Stimulated activated CD4-positive, alpha-beta T cell treated with anti-CD3 and anti-CD28 coated beads, Interleukin-1b, Interleukin-23, amount 100 ng/mL, for 1 hour (primary cell): ENCODE measurements at places on chromosomes 4 and X.

DNA sequence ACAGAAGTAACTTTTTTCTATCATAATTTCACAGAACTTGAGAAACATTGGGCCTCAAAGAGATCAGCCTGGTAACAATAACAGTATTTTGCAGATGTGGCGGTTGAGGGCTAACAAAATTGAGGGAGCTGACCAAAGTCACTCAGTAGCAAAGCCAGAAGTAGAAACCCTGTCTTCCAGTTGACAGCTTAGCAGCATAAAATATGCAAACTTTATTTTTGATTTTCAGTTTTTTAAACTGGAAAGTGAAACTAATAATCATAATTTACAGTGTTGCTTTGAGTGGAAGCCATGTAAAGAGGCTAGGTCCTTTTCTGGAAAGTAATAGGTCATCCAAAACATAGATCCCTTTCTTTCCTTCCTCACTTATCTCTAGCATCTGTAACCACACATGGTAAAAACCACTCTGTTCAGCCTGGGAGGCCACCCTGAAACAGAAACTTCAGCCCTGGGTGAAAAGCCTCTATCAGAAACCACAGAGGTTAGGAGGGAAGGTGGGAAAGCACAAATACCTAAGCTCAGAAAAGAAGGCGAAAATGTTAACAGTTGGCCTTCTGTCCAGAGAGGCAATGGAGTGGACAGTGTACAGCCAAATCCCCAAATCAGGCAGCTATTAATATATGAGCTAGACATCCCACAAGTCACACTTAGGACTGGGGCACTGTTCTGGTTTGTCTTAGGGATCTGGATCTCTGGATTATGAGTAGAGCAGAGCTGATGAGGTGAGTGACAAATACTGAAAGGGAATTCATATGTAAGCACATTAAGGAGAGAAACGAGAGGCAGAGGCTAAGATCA is 61.1 kb upstream of the ARSJ start:
- no peak for DNase-seq

DNA sequence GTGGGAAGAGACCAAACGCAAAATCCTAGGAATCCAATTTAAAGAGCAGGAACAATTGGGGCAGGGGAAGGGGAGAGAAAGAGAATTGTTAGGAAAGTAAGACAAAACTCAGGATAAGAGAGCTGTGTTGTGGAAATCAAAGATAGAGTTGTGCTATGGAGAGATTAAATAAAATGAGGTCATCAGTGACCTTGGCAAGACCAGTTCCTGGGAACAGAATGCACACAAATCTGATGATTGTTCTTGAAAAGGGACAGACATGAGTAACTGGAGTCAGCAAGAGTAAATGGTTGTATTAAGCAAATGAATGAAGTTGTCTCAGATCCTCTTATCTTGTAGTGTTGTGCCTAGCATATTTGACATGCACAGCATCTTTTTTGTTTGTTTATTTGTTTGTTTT is 267.4 kb downstream of the IL1RAPL1 start:
- no peak for DNase-seq

DNA sequence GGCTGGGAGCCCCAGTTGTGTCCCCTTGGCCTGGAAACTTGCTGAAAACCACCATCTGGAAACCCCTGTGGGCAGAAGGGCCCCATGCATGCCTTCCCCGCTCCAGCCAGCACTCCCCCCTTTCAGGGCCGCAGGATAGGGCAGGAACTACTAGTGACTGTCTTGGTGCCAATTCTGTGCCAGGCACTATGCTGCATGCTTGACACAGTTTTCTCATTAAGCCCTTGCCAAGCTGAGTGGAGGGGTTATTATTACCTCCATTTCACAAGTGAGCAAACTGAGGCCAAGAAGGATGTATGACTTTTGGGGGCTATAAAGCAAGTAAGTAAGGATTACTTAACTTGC is 73.6 kb upstream of the PJA1 start:
- DNase-seq = no peak

GRCh38 chrX:81308086-81308829 is 106.4 kb downstream of the SH3BGRL start:
- DNase-seq = no peak

- DNase-seq = no peak
Observed at GRCh38 chr4:137359691-137360315, 172.5 kb downstream of the PCDH18 start.

DNA sequence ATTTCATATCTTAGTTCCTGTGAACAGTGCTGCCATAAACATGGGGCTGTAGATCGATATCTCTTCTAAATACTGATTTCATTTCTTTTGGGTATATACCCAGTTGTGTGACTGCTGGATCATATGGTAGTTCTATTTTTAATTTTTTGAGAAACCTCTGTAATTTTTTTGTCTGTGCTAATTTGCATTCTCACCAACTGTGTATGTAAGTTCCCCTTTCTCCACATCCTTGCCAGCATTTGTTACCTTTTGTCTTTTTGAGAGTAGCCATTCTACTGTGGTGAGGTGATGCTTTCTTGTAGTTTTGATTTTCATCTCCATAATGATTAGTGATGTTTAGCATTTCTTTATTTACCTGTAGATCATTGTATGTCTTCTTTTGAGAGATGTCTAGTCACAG is 2086.5 kb upstream of the TENM3 start:
- no peak for DNase-seq

- no peak for DNase-seq
Observed at GRCh38 chrX:150610043-150610442, 41.6 kb downstream of the MTM1 start.

- DNase-seq = no peak
Observed at GRCh38 chr4:138174981-138175794, 67.0 kb downstream of the SLC7A11 start.

DNA sequence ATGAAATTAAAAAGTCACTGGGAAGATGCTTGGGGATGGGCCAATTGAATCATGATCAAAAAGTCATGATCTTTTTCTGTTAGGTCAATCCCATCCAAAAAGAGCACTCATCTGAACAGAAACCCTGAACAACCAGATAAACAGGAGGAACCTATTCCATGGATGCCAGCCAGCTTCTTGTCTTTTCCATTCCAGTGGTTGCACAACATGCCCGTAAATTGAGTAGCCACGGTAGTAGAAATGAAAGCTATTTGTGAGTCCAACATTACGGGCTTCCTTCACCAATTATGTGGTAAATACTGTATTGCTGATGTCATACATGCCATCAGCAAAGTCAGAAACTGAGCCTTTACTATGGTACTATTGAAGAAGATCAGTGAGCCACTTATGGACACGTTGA is 982.4 kb upstream of the HS3ST1 start:
- no peak for DNase-seq

DNA sequence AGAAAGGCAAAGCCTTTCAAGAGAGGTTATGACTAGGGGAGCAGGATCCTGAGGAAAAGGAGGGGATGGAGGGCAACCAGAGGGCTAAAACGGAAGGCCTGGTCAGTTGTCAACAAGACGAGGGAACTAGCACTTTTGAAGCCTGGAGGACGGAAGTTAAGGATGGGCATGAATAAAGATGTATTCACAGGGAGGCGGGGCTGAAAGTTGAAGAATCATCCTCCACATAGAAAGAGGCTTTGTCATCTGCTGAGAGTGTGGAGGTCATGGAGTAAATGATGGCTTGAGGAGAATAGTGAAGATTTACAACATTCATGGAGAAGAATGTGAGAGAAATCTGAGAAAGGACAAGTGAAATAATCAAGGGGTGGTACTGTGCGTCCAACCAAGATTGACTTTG is 137.5 kb downstream of the MAGEB17 start:
- DNase-seq = no peak

GRCh38 chrX:1178580-1179057 is 33.8 kb downstream of the CRLF2 start:
- DNase-seq = no peak

DNA sequence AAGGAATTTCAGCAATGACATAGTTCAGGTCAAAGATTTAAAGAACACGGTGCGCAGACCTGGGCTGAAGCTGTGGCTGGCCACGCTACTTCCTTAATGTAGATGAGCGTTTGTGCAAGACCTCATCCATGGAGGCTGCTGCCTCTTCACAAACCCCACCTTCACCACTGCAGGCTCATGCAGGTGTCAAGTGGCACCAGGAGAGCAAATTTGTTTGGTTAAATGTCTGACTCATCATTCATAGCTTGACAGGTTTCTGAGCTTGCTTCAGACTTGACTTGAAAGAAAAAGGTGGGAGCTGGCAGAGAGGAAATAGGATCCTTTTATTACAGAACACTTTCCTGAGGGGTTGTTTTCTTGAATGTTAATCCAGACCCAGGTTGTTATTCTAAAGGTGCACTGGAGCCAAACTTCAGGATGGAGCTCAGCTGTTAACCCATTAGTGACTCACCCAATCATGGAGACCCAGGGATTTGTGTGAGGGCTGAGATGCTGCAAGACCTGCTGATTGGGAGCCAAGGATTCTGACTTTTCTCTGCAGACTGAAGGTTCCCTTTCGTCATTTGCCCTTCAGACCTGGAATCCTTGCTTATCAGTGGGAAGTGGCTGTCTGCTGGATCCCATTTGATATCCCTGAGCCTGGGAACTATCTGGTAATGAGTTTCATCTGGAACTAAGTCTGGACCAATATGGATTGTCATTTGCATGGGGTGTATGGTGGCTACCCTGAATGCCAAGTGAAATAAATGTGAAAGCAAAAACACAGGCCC is 315.3 kb downstream of the PTTG2 start:
- no peak for DNase-seq

- no peak for DNase-seq
Observed at GRCh38 chr4:52560844-52561280, 98.2 kb downstream of the USP46 start.

DNA sequence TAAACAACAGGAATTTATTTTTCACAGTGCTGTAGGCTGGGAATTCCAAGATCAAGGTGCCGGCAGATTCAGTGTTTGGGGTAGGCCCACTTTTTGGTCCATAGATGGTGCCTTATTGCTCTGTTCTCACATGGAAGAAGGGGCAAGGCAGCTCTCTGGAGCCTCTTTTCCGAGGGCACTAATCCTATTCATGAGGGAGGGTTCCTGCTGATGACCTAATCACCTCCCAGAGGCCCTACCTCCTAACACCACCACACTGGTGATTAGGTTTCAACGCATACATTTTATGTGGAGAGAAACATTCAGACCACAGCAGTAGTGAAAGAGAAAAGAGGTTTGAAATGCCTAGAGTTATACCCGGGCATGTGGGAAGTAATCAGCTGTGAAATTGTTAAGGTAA is 1.4 kb upstream of the POLA1 start:
- no peak for DNase-seq

GRCh38 chr4:42345962-42346544 is 51.2 kb upstream of the SHISA3 start:
- no peak for DNase-seq

- DNase-seq = no peak
Observed at GRCh38 chr4:74033739-74034138, 4.8 kb downstream of the CXCL3 start.

- no peak for DNase-seq
Observed at GRCh38 chr4:10204401-10205058, 87.9 kb upstream of the WDR1 start.

DNA sequence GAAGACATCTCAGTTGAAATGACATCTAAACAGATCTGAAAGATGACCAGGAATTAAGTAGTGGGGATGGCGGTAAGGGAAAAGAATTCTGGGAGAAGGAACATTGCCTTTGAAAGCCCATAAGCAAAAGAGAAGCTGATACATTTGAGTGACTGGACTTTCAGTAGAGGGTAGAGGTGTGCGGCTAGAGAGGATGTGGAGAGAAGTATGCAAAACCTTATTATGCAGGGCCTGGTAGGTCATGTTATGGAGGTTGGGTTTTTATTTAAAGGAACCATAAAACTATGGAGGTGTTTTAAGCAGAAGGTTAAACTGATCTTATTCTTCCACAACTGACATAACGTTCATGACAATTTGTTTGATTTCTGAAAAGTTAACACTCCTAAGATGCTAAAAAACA is 36.3 kb downstream of the RPS6KA3 start:
- no peak for DNase-seq

DNA sequence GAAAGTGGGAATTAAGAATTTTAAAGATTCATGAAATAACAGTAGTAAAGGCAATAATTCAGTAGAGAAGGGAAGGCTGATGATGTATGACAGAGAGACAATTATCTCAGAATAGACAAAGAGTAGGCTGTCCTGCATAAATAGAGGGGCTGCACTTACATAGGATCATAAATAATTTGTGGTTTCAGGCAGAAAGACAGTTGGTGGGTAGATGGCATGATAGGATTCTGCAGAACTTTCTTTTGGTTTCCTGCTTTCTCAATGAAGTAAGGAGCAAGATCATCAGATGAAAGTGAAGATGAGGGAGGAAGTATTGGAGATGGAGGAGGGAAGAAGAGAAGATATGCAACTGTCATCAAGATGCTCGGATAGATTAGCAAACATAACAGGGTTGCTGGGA is 604.9 kb upstream of the ZFP42 start:
- DNase-seq = no peak

GRCh38 chr4:7539186-7539585 is 104.5 kb upstream of the PSAPL1 start:
- no peak for DNase-seq

DNA sequence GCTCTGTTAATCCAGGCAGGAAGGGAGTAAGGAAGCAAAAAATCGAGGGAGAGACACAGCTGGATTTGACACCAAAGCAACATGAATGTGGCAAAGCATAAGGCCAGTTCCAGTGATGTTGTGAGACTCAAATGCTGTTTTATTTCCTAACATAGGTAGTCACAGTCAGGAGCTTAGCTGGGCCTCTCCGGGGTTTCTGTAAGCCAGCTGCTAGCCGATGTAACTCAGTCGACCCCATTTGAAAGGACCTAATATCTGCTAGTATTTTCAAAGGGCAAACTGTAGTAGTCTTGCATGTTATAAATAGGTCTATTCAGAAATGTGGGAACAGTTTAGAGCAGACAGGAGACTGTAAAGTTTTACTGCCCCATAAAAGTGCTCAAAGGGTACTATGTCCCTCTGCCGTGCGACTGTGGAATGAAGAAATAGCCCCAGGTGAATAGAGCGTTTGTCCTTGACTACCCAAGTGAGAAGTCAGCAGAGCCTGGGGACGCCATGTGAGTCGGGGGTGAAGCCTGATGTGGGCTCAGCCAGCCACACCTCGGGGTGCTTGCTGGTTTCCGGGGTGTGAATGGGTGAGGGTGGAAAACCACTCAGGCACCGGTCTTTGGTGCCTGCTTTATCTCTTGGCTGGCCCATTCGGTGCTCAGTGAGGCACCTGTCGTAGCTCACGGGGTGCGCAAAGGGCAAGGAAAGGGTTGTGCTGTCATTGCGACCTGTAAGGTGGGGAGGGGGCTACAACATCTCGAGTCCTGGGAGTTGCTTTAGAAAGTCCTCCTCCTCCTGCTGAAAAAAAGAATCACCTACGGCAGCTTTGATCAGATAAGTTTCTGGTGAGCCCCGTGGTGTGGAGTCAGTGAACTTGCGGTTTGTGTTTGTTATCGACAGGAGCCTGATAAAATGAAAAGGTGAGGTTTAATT is 745 bp downstream of the TRIM2 start:
- no peak for DNase-seq
